ENCODE measurements at places on chromosomes 6 and 20. TPM values are rescaled to one million over a fixed set of nuclear protein-coding genes. Genes with fewer than 3 reads are reported as not detected.

Gene C6orf58
- total RNA-seq: 0.21 TPM

GRCh38 chr6:156425359-156426020 is 351.7 kb upstream of the ARID1B start:
- peak; percentile 78 for DNase-seq

DNA sequence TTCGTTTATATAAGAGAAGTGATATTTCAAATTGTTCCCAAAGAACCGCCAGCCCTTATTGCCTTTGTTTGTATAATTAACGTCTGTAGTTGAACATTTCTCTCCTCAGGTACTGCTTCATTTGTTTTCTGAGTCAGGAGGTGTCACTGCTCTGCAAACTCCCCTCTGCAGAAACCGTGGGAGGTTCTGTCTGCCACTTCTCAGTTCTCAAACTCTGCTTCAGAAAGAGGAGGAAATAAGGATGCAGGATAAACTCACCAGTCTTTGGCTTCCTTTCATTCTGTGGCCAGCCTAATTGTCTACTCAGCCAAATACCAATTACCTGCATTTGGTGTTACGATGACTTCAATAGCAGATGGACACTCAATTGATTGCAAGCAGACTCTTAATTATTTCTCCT is 149.8 kb downstream of the PAK5 start:
- no peak for DNase-seq

Gene NKAIN4
- not detected for total RNA-seq

Gene DLL1
- 4.7 TPM for total RNA-seq

Gene COL11A2
- 0.79 TPM for total RNA-seq

DNA sequence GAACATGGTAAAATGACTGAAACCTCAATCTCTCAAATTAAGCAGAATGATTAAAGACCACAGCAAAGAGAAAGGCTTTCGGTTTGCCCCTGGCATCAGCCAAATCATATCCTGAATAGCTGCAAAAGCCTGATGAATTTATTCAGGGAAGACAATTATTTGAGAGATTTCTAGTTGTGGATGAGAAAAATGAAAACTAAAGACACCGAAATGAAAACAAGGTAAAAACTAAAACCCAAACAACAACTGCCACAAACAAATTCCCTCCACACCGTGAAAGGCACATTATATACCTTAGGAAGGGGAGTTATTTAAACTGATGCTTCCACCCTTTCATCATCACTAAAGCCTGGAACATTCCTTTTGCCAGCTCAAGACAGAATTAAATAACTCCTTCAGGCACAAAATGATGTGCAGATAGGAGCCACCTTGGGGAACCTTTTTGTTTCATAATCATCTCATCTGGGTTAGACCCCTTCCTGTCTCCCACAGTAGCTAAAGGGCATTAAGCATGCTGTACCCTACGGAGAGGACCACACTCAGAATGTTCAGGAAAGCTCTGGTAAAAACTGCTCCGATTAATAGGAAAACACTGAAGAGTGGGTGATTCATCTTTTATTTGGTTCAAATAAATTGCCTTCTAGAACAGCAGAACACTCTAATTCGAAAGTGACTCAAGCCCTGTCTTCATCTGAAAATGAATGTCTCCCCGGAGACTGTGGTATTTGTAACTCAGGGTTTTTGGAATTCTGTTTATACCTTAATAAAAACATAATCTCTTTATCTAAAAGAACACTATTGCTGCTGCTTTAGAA is 9.1 kb upstream of the ANKRD60 start:
- DNase-seq: peak; percentile 74

Gene ESR1
- 0.02 TPM for total RNA-seq

Gene TRIM10
- total RNA-seq: not detected
